ENCODE measurements at places on chromosomes 11 and 22.

DNA sequence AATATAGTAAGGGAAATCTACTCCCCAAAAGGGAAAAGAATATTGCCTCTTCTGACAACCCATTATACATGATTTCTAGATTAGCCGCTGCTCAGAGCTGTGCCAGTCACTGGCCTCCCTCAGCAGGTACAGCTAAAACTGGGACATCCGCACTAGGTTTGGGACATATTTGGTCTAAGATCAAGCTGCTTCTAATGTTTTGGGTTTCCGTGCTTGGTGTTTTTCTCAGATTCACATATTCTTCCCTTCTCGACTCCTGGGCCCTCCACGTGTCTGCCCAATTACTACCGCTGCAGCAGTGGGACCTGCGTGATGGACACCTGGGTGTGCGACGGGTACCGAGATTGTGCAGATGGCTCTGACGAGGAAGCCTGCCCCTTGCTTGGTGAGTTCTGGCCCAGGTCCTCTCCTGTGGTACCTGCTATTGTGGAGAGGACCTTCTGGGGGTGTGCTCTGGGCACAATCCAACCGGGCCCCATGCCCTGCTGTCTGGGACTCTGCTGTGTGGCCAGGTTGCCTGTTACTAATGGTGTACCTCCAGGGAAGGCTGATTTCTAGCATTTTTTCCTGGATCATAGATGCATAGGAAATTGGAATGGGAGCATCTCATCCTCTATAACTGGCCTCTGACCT, 138.1 kb upstream of the SORL1-AS1 start:
- DNase-seq, result no peak

GRCh38 chr11:64100360-64100759, 64.6 kb downstream of the FLRT1 start:
- no peak for DNase-seq

DNA sequence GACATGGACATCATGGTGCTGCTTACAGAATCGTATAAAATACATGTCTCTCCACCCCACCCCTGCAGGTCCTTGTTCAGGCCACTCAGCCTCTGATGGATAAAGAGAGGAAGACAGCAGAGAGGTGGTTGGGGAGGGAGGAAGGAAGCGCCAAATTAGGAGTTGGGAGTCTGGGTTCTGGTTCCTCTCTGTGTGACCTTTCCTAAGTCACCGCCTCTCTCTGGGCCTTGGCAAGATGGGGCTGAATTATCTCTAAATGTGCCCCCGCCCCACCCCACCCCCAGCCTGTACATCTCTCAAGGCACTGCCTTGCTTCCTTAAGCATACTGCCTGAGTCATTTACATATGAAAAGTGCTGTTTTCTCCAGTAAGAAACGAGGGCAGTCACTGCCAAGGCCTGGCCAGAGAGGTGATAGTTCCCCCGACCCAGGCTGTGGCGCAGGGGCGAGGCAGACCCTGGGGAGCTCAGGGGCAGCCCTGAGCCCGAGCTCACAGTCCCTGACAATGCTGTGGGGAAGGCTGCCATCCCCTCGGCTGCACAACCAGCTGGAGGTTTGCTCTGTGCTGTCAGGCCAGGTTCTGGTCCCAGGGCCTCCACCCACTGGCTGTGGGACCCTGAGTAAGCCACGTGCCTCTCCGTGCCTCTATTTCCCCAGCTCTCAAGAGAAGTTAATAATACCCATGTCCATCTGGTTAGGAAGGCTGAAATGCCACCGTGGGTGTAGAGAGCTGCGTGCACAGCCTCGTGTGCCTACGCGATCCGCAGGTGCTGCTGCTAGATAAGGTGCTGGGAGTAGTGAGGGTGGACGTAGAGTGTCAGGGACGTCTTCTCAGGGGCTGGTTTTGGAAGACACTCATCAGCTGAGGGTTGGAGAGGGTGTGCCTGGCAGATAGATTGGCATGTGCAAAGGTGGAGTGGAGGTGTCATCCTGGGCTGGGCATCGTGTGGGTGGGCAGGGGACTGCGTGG, 55.3 kb downstream of the CACNA1I start:
- DNase-seq, result no peak

DNA sequence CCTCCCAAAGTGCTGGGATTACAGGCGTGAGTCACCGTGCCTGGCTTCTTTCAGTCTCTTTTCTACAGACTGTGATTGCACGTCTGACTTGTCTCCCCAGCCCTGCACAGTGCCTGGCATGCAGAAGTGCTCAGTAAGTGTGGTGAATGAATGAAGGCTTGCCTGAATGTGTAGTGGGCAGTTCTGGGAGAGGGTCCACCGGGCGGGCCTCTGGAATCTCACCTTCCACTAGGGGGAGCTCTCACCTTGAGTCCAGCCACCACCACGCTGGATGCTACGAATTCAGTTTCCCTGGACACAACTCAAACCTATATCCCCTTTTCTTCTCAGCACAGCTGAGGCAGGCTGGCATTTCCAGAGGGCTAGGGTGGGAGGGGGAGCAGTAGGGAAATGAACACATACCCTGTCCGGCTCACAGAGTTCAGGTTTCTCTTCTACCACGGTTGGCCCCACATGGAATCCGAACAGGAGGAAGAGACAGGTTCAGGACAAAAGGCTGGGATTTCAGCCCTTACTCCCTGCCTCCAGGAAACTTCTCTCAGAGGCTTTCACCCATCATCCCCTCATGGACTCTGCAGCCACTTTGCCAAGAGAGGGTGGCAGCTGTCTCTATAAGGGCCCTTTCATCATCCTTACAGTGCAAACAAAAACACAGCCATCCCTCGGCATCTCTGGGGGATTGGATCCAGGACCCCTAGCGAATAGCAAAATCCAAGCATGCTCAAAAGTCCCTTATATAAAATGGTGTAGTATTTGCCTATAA, 86.8 kb downstream of the NECTIN1 start:
- DNase-seq, result no peak

GRCh38 chr11:123273616-123274015, 78.6 kb upstream of the CLMP start:
- no peak for DNase-seq

- DNase-seq, result no peak
These were observed 2.8 kb downstream of the CORO1B start for GRCh38 chr11:67440229-67441097.
